ENCODE measurements at places on chromosomes 2 and 18.

DNA sequence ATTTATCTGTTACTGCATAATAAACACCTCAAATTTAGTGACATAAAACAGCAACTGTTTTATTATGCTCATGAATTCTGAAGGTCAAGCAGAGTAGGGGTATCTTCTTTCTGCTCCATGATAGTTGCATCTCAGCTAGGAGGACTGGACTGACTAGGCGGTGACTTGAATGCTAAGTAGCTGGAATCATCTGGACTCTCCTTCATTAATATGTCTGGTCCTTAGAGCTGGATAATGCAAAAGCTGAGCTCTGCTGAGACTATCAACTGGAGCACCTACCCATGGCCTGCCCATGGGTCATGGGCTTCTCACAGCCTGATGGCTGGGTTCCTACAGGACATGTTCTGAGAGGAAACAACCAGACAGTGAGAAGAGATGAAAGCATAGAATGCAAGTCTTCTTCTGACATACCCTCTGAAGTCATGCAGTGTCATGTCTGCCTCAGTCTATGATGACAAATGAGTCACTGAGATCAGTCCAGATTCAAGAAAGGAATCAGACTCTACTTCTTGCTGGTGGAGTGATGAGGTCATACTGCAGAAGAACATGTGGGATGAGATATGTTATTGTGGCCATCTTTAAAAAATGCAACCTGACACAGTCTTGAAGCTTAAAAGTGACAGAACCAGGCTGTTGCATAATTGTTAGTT is 174.2 kb upstream of the OSR1 start:
- peak; percentile 57 for DNase-seq

GRCh38 chr2:63553049-63553448 is 35.2 kb downstream of the WDPCP start:
- peak; percentile 7 for DNase-seq

DNA sequence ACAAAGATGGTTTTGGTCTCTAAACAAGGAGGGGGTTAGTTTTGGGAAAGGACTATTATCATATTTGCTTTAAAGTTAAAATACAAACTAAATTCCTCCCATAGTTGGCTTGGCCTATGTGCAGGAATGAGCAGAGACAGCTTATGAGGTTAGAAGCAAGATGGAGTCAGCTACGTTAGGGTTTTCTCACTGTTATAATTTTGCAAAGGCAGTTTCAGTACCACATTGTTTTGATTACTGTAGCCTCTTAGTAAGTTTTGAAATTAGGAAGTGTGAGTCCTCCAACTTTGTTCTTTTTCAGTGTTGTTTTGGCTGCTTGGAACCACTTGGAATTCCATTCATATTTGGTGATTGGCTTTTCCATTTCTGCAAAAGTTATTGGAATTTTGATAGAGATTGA is 23.4 kb downstream of the LCLAT1 start:
- DNase-seq = no peak

DNA sequence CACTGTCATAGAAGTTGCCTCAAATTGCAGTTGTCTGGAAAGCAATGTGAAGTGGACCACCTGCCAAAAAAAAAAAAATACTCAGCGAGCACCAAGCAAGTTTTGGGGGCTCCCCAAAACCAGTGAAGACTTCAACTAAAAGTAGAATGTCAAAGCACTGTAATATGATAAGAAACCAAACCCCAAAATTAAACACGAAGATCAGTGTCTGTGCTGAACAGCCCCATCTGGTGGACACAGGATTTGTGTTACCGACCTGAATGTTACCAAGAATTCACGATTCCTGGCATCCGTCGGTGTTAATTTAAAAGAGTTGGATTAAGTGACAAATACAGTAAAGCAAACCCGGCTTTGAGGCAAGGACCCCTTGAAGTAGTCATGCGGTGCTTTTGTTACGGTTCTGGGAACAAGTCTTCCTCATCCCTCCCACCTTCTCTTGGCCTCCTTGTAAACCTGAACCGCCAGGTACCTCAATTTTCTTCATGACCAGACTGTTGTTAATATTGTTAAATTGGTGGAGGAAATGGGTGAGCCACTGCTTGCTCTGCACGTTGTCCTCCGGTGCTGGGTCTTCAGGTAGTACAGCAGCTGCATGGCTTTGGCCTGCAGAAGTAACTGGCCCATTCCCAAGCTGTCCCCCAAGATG is 31.3 kb upstream of the SSB start:
- peak; percentile 51 for DNase-seq

- no peak for DNase-seq
Observed at GRCh38 chr2:27086724-27087593, at the start of gene KHK. Gene KHK, plus strand, starts transcription at chr2:27086772. Its CDS starts 488 bp downstream, at chr2:27087260.

- DNase-seq = no peak
Observed at GRCh38 chr2:96884299-96885094, 14.6 kb upstream of the SEMA4C start.

DNA sequence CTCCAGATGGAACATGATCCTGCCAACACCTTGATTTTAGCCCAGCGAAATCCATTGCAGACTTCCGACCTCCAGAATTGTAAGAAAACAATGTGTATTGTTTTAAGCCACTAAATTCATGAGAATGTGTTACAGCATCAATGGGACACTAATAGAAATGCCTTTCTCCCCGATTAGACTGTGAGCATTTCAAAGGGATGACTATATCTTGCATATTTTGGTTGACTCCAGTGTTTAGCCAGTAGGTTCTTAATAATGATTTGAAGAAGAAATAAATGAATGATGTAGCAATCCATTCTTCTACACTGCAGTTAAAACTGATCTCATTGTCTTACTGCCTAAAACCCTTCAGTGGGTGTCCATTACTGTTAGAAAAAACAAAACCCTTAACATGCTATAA is 67.4 kb upstream of the ACVR1C start:
- DNase-seq = peak; percentile 10

GRCh38 chr18:49048396-49049020 is 97.7 kb upstream of the SMAD7 start:
- DNase-seq = no peak

GRCh38 chr2:29276151-29276550 is 160.9 kb downstream of the CLIP4 start:
- no peak for DNase-seq

DNA sequence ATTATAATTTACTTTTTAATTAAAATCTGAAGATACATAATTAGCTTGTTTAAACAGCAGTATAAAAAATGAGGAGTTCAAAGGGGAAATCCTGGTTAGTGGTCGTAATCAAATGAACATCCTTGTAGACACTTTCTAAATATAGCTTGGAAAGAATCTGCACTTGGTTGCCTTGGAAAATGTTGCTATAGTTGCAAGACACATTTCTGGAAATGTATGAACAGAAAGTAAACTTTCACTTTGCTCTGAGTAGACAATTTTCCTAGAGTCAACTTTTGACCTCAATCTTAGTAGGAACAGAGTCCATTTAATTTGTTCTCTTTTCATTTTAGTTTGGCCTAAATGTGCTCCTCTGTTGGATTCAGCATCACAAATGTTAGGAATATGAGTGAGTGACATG is 38.3 kb downstream of the GCA start:
- DNase-seq = no peak

DNA sequence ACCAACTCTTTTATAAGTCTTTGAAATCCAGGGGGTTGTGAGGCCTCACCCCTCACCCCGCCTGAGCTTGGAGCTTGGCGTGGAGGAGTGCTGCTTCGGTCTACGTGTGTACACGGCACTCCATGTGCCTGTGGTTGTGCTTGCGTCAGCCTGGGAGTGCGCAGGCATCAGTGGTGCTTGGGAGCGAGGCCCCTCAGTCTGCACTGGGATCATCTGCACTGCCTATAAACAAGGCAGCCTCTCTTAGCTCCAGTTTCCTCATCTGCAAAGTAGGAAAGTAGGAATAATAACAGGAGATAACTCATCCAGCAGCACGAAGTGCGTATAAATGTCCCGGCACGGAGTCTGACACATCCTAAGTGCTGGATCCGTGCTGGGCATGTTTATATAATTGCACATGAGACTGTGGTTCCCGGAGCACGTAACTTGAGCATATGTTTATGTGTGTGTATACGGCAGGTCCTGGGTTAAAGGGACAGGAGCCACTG is 1.2 kb downstream of the GYPC start:
- DNase-seq = peak; percentile 92

GRCh38 chr18:57881818-57882413 is 78.8 kb upstream of the ATP8B1 start:
- DNase-seq = peak; percentile 75

DNA sequence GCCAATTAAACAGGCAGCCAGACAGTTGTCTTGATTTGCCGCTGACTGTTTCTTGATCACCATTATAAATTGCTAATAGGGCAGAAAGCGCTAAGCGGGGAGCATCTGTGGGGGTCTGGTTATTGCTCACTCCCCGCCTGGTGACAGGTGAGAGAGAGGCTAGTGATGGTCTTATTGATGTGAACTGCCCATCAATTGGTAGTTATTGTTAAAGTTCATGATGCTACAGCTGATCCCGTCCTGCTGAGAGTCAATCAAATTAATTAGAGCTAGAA is 148.5 kb downstream of the LNPK start:
- no peak for DNase-seq

GRCh38 chr2:230012267-230012884 is 56.3 kb downstream of the SLC16A14 start:
- DNase-seq = no peak

DNA sequence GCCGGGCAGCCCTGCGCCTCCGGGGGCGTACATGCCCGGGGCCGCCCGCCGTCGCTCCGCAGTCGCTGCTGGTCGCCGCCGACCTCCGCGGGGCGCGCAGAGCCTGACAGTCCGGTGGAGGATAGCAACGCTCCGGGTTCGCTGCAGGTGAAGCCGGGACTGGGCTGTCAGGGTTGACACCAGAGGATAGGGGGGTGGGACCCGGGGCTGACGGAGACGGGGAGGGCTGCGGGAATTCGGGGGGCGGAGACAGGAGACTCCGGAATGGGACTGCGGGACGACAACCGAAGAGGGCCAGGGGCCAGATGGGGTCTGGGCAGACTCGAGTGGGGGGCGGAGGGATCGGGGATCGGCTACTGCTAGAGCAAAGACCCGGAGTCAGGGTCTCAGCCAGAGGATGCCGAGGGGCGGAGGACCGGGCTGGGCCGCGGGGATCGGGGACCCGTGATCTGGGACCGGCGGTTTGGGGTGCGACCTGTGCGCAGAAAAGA is 403 bp downstream of the TMEM127 start:
- DNase-seq = no peak

DNA sequence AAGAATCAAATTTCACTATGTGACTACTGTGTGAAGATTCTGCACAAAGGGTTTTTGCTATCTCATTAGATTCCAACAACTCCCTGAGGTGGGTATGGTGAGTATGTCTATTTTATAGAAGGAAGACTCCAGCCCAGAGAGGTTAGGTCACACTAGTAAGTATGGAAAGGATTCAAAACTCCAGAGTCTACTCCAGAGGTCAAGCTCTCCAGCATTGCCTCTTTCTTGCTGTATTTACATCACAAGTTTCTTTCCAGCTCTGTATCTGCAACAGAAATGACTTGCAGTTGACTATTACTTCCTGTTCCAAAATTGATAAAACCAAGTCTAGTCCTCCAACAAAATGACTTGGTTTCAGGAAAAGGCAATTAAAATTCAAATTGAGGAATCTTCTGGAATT is 2.1 kb downstream of the COL4A4 start:
- no peak for DNase-seq

- DNase-seq = no peak
Observed at GRCh38 chr2:236333417-236334121, 69.4 kb upstream of the ASB18 start.

GRCh38 chr18:36294031-36294430 is 3.5 kb upstream of the FHOD3 start:
- DNase-seq = peak; percentile 57

GRCh38 chr18:63112706-63113105 is 206.9 kb downstream of the BCL2 start:
- DNase-seq = no peak

DNA sequence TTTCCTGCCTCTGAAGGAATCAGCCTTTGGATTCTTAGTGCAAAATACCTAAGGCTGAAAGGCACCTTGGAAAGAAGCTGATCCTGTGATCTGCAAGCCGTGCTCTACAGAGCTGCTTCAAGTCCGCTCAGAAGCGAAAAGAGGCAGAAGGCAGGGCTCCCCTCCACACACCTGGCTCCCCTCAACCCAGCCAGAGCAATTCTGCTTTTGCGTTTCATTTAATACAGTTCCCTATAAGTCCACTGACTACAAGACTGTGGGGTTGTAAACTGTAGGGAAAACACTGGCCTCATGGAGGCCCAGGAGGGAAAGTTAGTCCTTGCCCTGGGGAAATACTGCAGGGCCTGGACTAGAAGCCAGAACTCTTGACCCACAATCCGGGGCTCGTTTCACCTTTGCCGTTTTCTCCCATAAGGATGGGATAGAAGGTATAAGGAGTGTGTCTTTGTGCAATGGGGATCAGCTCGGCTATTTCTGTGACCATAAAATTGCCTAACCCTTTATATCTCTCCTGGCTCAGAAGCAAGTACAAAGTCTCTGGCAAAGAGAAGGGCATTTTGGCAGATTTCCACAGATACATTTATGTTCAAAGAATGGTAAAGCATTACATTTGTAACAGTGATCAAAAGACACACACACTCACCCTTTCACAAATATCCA is 95.8 kb upstream of the TEX51 start:
- no peak for DNase-seq
